ENCODE measurements at places on chromosomes 5 and 9.

- DNase-seq, result no peak
These were observed 558 bp downstream of the GRPEL2 start for GRCh38 chr5:149345892-149346222.

- no peak for DNase-seq
These were observed 24.1 kb upstream of the MTAP start for GRCh38 chr9:21778304-21778703.

DNA sequence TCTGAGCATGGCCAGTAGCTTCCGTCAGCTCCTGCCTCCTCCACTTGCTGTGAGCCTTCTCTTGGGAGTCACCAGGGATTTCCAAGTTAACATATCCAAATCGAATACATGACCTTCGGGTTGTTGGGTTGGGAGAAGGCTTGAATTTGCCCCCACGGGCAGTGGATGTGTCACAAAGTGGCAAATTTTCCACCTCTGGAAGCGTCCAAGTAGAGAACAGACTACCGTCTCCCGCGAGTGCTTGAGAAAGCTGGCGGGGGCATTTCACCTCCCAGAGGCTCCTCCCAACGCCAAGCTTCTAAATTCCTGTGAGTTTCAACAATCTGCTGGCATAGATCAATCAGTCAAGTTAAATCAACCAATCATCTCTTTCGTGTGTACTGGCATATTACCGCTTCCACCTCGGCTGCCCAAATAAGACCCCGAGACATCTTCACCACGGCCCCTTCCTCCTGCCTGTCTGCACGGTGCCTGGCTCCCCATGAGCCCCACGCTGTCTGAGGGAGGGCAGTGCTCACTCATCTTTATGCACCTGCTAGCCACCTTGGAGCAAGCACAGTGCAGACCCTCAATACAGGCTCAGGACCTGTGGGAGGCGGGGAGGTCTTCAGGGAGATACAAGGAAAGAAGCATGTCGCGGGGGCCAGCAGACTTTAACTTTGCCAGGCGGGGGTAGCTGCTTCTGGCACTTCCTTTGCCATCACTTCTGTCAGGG lies 79.1 kb downstream of the MRPL36 start:
- DNase-seq, result peak; percentile 65

DNA sequence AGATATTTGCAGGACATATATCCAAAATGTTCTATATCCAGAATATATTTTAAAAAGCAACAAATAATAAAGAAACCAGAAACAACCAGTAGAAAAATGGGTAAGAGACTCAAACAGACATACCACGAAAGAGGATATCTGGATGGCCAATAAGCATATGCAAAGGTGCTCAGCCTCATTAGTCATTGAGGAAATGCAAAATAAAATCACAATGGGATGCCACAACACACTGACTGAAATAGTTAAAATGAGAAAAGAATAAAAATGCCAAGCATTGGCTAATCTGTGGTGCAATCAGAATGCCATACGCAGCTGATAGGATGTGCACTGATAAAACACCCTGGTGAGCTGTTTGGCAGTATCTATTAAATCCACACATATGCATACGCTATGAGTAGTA lies 265.8 kb upstream of the ANKH start:
- DNase-seq, result no peak

- no peak for DNase-seq
These were observed 31.7 kb downstream of the MAPKAP1 start for GRCh38 chr9:125674981-125675973.

- no peak for DNase-seq
These were observed 11.3 kb upstream of the SLC34A1 start for GRCh38 chr5:177372910-177373309.
